Activated T-helper 2 cell treated with anti-CD3 and anti-CD28 coated beads, Interferon-gamma antibody, Interleukin-2, Interleukin-4, amounts not matched to agents 10 μg/mL and 5 μg/mL and 100 μg/mL, durations not matched to agents 14 hours and 24 hours and 36 hours (primary cell): ENCODE measurements at places on chromosomes 12 and 14. TPM values are rescaled to one million over a fixed set of nuclear protein-coding genes. Genes with fewer than 3 reads are reported as not detected.

Gene SYT1
- not detected in 2 replicates for total RNA-seq

Gene SYNDIG1L
- total RNA-seq: not detected in 2 replicates

Gene UNC79
- 0.02 TPM in 1 of 2 replicates, not detected in the other for total RNA-seq

Gene ATXN7L3B
- total RNA-seq: 23.8 and 24.3 TPM in 2 replicates

Gene LPAR5
- 3.6 and 4.1 TPM in 2 replicates for total RNA-seq

Gene TMEM132D
- not detected in 2 replicates for total RNA-seq

Gene LHX5
- total RNA-seq: not detected in 2 replicates

Gene DLK1
- not detected in 2 replicates for total RNA-seq

Gene INSM2
- total RNA-seq: not detected in 2 replicates

Gene PDE6H
- not detected in 2 replicates for total RNA-seq

Gene SLC8A3
- total RNA-seq: 0.32 and 0.37 TPM in 2 replicates

Gene DNAJC22
- total RNA-seq: 0.09 TPM in 1 of 2 replicates, not detected in the other

Gene OR6C2
- not detected in 2 replicates for total RNA-seq

Gene GATC
- total RNA-seq: 30.4 and 38.0 TPM in 2 replicates

Gene KIF5A
- total RNA-seq: 3.0 and 3.4 TPM in 2 replicates

Gene GALNT8
- total RNA-seq: 1.2 and 1.4 TPM in 2 replicates

Gene SOAT2
- not detected in 2 replicates for total RNA-seq

Gene ASIC1
- 20.4 and 20.7 TPM in 2 replicates for total RNA-seq

Gene TMEM132C
- not detected in 2 replicates for total RNA-seq

Gene TMEM30B
- 0.46 and 0.66 TPM in 2 replicates for total RNA-seq

Gene KCNH3
- 2.1 and 2.9 TPM in 2 replicates for total RNA-seq

Gene GLIPR1L1
- not detected in 2 replicates for total RNA-seq

Gene UBE2N
- 258 and 261 TPM in 2 replicates for total RNA-seq

Gene SAMD4A
- 4.3 and 5.1 TPM in 2 replicates for total RNA-seq

Gene DDHD1
- 53.7 and 54.6 TPM in 2 replicates for total RNA-seq

Gene VDR
- 312 and 317 TPM in 2 replicates for total RNA-seq

Gene TSPAN11
- not detected in 2 replicates for total RNA-seq

Gene B4GALNT1
- 10.8 and 11.3 TPM in 2 replicates for total RNA-seq

Gene SLC6A13
- 0.18 and 0.21 TPM in 2 replicates for total RNA-seq

Gene GALNT6
- 19.9 and 22.7 TPM in 2 replicates for total RNA-seq

Gene PTHLH
- total RNA-seq: not detected in 2 replicates

Gene DHRS2
- 2.2 and 2.3 TPM in 2 replicates for total RNA-seq

Gene PPP1R3E
- 20.3 and 21.3 TPM in 2 replicates for total RNA-seq

Gene PLBD1
- total RNA-seq: not detected in 2 replicates

Gene FSCB
- not detected in 2 replicates for total RNA-seq

Gene TNFAIP2
- total RNA-seq: 0.64 and 1.0 TPM in 2 replicates

Gene BBOF1
- 0.23 and 0.82 TPM in 2 replicates for total RNA-seq

Gene ACOT6
- total RNA-seq: not detected in 2 replicates

Gene TTC6
- total RNA-seq: not detected in 2 replicates

Gene NPFF
- not detected in 2 replicates for total RNA-seq

Gene MAP1LC3B2
- total RNA-seq: 0.37 and 0.60 TPM in 2 replicates

Gene LBHD2
- not detected in 2 replicates for total RNA-seq

Gene GZMB
- total RNA-seq: 4,664 and 4,741 TPM in 2 replicates

Gene BMAL2
- total RNA-seq: 58.9 and 59.6 TPM in 2 replicates

Gene KRT74
- total RNA-seq: not detected in 2 replicates

Gene CPSF6
- total RNA-seq: 107 and 119 TPM in 2 replicates

Gene ANO6
- 25.2 and 25.7 TPM in 2 replicates for total RNA-seq

Gene TPPP2
- total RNA-seq: not detected in 2 replicates

Gene HOXC13
- not detected in 2 replicates for total RNA-seq

Gene TESPA1
- total RNA-seq: 179 and 186 TPM in 2 replicates

Gene CABP1
- total RNA-seq: 0.27 and 0.41 TPM in 2 replicates

Gene HSPA2
- total RNA-seq: 6.6 and 7.1 TPM in 2 replicates

Gene TIMELESS
- 43.7 and 45.6 TPM in 2 replicates for total RNA-seq

Gene PTCSC3
- total RNA-seq: not detected in 2 replicates

Gene VRTN
- not detected in 2 replicates for total RNA-seq

Gene SRGAP1
- total RNA-seq: 0.07 TPM in 2 replicates

Gene MYF6
- total RNA-seq: not detected in 2 replicates

Gene AKAP6
- total RNA-seq: 1.0 and 1.2 TPM in 2 replicates

Gene PLEKHH1
- 1.5 and 1.8 TPM in 2 replicates for total RNA-seq
